Coronary artery (tissue), 2 donors: ENCODE measurements at places on chromosomes 13 and 19.

GRCh38 chr13:75770164-75770563 is 134.0 kb downstream of the LMO7 start:
- DNase-seq = no peak

GRCh38 chr13:33676045-33676989 is 141.6 kb upstream of the RFC3 start:
- no peak for DNase-seq

GRCh38 chr19:7635670-7636069 is 1.2 kb upstream of the STXBP2 start:
- DNase-seq = no peak

- no peak for DNase-seq
Measured at GRCh38 chr13:91722267-91722884, 324.0 kb downstream of the GPC5 start.

GRCh38 chr19:1809678-1810077 is 2.4 kb downstream of the ATP8B3 start:
- no peak for DNase-seq

GRCh38 chr13:91295712-91296410 is 51.6 kb upstream of the MIR17HG start:
- no peak for DNase-seq

DNA sequence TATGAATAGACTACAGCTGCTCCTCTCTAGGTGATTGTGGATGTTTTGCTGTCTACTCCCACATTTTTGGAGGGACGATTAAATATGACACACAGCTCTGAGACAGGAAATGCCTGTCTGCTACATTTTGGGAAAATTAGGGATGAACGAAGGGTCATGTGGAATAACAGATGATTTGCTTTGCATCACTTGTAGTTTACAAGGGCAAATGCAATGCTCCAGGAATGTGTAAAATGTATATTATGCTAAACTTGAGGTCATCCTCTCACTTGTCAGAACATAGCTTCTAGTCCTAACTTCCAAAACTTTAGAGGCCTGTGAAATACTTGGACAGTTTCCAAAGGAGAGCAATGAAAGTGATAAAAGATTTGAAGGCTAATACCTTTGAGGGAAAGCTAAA is 284.2 kb upstream of the DACH1 start:
- DNase-seq = no peak

DNA sequence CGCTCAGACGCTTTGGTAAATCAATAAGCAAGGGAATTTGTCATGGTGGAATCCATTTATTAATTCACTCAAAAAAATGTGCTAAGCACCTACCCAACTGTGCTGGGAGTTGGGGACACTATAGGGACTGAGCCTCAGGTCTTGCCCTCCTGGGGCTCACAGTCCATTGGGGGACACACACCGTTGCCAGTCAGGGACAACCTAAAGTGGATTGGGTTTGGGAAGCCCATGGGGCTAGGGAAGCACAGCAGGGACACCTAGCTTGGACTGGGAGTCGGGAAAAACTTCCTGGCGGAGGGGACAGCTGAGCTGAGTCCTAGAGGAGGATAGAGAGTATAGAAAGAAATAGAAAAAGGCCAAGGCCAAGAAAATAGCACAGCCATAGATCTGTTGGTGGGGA is 8.5 kb downstream of the FOSB start:
- DNase-seq = no peak

GRCh38 chr13:74751739-74752138 is 617.5 kb upstream of the KLF12 start:
- DNase-seq = no peak

DNA sequence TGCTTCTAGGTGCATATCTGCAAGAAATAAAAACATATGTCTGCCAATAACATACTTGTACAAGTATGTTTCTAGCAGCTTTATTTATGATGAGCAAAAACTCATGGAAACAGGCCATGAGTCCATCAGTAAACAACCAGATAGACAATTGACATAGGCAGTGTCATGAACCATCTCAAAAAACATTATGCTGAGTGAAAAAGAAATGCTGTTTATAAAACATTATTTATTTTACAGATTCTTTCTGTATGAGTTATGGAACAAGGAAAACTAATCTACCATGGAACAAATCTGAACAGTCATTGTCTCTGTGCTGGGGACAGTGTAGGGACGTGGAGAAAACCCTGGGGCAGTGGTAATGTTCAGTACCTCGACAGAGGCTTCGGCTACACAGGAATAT is 283.9 kb downstream of the UQCRFS1 start:
- DNase-seq = no peak

- no peak for DNase-seq
Measured at GRCh38 chr13:108357228-108357627, 87.7 kb downstream of the TNFSF13B start.

DNA sequence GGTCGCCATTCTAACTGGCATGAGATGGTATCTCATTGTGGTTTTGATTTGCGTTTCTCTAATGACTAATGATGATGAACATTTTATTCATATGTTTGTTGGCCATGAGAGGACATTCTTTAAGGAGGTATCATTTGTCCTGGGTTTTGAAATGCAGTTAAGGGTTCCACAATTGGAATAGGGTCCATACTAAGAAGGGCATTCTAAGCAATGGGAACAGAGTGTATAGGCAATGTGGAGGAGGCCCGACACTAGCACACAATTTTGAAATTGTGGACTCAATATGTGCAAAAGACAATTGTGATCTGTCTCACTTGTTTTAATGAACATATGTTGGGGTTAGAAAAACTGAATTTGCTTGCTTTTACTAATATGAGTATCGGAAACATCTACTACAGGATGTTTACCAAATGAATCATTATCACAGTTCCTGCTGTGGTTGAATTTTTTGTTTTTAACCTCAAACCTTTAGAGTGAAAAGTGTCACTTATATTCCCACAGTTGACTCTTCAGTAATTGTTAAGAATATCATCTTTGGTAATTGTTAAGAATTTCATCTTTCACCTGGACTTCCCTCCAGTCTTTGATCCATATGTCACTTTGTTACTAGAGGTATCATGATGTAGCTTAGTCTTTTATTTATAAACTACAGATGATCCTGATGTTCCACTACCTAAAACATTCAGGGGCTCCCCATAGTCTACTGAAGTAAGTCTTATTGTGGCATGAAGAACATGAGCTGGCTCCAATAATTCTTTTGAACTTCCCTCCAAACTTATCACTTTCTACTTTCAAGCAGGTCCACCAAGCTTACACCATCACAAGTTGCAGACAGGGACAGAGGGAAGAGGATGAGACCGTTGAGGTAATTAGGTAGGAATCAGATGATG is 109.7 kb upstream of the KLF12 start:
- no peak for DNase-seq

DNA sequence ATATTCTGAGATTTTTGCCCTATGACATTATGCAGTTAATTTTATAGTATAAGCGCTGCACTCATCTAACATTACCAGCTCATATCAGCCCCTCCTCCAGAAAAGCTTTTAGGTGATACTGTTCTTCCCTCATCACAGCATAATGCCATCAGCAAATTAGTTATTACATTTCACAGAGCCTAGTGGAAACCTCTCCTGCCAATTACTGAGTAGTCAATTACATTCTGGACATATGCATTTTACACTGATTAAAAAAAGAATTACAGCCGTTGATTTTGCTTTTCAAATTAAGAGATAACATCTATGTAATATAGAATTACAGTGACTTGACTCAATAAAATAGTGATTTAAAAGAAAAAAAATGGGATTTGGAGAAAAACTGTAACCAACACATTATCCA is 542.1 kb downstream of the UQCRFS1 start:
- no peak for DNase-seq

GRCh38 chr13:52411629-52412028 is 5.7 kb upstream of the THSD1 start:
- DNase-seq = no peak

DNA sequence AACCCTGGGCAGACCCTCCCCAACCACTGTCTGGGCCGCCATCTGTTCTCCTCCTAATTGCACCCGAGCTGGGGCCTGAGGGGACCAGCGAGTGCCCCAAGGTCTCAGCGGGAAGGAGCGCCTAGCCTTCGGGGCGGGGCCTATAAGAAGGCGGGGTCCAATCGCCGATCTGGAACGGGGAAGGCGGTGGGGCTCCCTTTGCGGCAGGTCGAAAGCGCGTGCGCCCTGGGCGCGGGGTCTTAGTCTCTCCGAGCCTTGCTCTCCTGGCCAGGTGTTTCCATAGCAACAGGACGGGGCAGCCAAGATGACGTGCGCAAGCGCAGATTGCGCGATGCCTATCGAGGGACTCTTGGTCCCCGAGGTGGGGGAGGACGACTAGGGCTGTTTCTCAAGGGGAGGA is 2.8 kb downstream of the MAST1 start:
- no peak for DNase-seq

DNA sequence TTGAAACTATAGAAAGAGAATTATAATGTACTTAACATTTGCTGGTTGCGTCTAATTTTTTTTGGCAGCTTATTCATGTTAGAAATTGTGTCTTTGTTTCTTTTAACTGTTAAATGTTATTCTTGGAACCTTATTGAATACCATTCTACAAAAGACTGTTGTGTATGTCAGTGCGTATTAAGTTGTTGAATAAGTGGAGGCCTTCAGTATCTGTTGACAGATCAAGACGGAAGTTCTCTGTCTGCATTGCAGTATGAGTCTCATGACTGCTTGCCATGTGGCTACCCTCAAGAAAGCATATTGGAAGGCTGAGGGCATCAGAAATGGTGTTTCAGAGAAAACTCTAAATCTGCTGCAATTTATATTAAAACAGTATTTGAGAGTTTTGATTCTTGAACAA is 8.5 kb downstream of the UBA2 start:
- no peak for DNase-seq

DNA sequence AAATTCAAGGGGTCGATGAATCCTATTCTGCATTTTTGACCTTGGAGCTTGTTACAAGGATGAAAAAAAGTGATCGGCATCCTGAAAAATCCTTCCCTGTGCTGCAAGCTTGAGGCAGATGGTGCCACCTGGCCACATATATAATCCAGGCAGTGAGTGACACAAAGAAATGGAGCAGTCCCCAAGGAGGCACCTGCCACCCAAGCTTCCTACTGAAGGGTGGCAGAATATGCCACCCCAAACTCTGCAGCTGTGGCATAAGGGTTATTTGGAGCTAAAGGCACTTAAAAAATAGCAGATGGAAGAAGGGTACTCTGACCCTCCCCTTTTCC is 15.4 kb downstream of the TMEM272 start:
- no peak for DNase-seq

DNA sequence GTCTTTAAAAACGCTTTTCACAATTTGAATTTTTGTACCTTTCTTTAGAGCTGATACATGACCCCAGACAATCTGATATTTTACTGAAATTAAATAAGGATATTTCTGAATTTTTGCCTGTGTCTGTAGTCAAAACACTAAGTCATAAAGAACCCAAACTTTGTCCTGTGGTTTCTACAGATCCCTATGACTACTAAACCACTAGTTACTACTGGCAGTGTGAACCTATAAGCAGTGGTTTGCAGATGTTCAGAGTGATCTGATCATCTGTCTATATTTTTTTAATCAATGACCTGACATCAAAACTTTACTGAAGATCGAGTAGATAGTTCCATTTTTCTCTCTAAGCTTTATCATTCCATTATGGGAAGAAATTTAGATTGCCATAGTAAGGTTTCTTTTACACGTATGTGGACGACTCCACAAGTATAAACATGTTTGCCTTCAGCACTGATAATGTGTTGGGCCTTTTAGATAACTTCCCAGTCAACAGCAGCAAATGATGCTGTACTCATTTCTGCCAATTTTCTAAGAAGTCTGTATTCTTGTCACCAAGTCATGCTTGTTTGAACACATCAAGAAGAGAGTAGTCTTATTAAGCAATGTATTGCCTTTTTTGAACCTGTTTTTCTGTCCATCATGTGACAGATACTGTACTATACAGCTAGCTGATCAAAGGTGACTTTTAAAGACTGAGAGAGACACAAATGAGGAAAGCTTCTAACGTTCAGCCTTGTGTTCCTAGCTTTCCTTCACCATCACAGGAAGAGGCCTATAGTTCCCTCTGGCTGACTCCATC is 21.8 kb downstream of the POLR1D start:
- DNase-seq = no peak

- no peak for DNase-seq
Measured at GRCh38 chr19:31252441-31252840, 96.8 kb downstream of the TSHZ3 start.

DNA sequence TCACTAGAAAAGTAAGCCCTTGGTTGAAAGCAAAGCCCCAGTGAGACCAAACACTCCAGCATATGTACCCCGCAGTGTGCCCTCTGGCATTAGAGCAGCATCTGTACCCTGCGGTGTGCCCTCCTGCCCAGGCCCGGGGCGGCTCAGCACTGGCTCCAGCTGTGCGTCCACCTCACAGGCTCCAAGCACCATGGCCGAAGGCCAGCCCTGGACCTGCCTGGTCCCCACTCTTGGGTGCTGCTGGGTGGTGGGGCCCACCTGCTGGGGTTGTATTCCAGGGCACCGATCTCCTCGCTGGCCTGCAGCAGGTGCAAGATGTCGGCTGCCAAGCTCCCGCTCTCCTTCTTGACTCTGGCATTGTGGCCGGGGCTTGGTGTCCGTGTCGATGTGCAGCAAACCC is 230.2 kb downstream of the TUBA3C start:
- DNase-seq = no peak

- DNase-seq = no peak
Measured at GRCh38 chr13:23440821-23441618, 7.5 kb upstream of the SACS start.

GRCh38 chr19:45306518-45307027 is 16.1 kb downstream of the CKM start:
- no peak for DNase-seq
